Psoas muscle (tissue), 8 donors: ENCODE measurements at places on chromosomes 1 and 21.

DNA sequence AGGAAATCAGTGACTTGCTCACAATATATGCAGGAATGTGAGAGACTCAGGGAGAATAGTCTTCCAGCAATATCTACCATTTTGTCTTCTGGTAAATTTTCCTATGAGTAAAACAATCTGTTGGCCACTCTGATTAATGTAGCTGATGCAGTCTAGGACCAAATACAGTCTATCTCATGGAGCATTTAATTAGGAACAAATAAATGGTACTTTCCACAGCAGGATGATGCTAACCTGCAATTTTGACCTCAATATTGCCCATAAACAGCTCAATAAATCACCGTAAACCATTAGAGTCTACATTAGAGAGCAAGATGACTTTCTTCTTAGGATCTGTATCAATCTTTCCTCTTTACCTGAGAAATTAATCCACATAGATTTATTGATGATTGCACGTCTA is 567.7 kb upstream of the B3GALT2 start:
- H3K4me3 ChIP-seq, result no peak overlapping the region
- no peaks in the 10 kb centered on the region for H3K27me3 ChIP-seq
- H3K4me1 ChIP-seq, result no peaks in the 10 kb centered on the region
- H3K27ac ChIP-seq, result no peak overlapping the region

GRCh38 chr1:232923739-232924386 is 26.5 kb upstream of the NTPCR start:
- H3K27me3 ChIP-seq, result no peaks in the 10 kb centered on the region
- H3K4me1 ChIP-seq, result peaks cover 7% of the 10 kb centered on the region
- H3K36me3 ChIP-seq, result no peaks in the 10 kb centered on the region
- no peak for DNase-seq

GRCh38 chr21:26967062-26967913 is at the start of gene ADAMTS5:
Gene ADAMTS5, minus strand, starts transcription at chr21:26967088. Its CDS starts 697 bp downstream, at chr21:26966391.
- no peaks in the 10 kb centered on the region for H3K4me1 ChIP-seq
- H3K4me3 ChIP-seq, result peak within 1 kb of the TSS; percentile 74
- H3K27ac ChIP-seq, result peak within 1 kb of the TSS; percentile 68
- no peaks in the 10 kb centered on the region for H3K36me3 ChIP-seq

DNA sequence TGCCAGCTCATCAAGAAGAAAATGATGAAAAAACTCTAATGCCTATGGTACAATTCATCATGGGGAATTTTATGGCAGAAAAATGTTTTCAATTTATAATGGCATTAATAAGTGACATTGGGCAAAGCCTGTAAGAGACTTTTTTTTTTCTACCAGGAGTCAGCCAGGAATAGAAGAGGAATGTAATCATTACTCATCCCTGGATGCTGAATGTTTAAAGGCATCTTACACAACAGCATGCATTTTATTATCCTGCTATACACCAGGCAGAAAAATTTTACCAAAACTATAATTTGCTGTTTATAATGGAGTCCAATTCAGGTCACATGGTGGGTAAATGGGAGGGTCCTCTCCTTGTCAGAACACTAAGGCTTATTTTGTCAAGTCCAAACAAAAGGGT is 189.9 kb upstream of the BEND5 start:
- no peaks in the 10 kb centered on the region for H3K27me3 ChIP-seq
- H3K27ac ChIP-seq, result no peak overlapping the region
- no peaks in the 10 kb centered on the region for H3K4me1 ChIP-seq
- H3K4me3 ChIP-seq, result no peak overlapping the region
- DNase-seq, result no peak

- DNase-seq, result no peak
- no peak overlapping the region for H3K27ac ChIP-seq
- no peak overlapping the region for H3K4me3 ChIP-seq
- no peaks in the 10 kb centered on the region for H3K4me1 ChIP-seq
These were observed 78.0 kb upstream of the TNFSF18 start for GRCh38 chr1:173128742-173129141.

- H3K27me3 ChIP-seq, result no peaks in the 10 kb centered on the region
- no peaks in the 10 kb centered on the region for H3K36me3 ChIP-seq
- no peak for DNase-seq
- H3K4me3 ChIP-seq, result no peak overlapping the region
- peaks cover 27% of the 10 kb centered on the region for H3K4me1 ChIP-seq
These were observed 6.0 kb upstream of the CAPN2 start for GRCh38 chr1:223706077-223706973.

GRCh38 chr1:61202854-61203598 is 120.7 kb downstream of the NFIA start:
- H3K4me3 ChIP-seq, result peak overlapping the region; percentile 62
- no peak for DNase-seq
- H3K27ac ChIP-seq, result peak overlapping the region; percentile 68
- peaks cover 34% of the 10 kb centered on the region for H3K4me1 ChIP-seq
- H3K27me3 ChIP-seq, result no peaks in the 10 kb centered on the region

DNA sequence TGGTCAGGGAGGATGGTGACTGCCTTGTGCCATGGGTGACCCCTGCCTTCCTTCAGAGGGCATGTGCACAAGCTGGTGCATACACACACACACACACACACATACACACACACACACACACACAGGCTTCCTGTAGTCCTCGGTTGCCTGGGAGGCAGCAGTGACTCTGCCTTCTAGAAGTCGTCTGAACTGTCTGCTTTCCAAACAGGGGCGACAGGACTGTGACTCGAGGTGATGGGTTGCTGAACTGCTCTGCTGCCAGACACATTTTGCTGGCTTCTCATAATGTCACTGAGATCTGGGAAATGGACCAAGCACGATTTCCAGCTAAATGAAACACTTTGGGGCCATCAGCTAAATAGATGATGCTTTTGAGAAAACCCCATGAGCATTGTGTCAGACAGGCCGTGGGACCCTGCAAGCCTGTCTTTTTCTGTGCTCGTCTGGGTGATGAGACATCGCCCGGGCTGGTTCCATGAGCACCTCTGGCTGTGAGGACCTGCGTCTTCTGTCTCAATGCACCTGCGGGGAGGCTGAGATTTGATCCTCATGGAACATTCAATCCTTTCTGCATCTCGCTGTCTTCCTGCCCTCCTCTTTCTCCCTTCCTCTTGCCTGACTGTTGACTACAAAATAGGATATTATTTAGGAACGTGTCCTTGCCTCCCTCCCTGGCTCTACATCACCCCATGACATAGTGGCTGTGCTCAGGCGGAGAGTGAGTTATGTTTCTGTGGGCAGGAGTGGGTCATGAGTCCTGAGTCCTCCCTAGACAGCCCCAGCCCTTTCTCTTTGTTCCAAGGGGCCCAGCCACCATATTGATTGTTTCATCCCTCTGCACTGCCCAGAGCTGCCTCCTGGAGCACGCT is 436.8 kb downstream of the CAMTA1 start:
- no peak overlapping the region for H3K27ac ChIP-seq
- DNase-seq, result no peak
- no peaks in the 10 kb centered on the region for H3K36me3 ChIP-seq
- no peak overlapping the region for H3K4me3 ChIP-seq
- no peaks in the 10 kb centered on the region for H3K4me1 ChIP-seq
- no peaks in the 10 kb centered on the region for H3K27me3 ChIP-seq

DNA sequence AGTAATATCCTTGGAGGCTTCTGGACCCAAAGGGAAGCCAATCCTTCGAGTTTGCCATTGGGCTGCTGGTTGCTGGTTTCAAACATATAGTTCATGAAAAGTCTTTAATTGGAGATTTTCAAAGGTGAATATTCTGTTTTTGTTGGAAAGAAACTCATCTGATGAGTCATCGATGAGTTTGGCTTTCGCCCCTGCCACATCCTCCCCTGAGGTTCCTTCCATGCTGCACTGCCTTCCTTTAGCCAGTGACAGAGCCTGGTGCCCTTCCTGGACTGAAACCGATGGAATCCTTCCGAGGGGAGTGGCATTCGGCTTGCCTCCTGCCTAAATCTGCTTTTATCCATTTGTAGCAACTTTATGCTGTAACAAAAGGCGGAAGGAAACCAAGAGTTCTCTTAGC is 550.0 kb downstream of the KIF26B start:
- no peaks in the 10 kb centered on the region for H3K36me3 ChIP-seq
- no peak overlapping the region for H3K27ac ChIP-seq
- no peaks in the 10 kb centered on the region for H3K4me1 ChIP-seq
